ENCODE measurements at places on chromosomes 4 and X. TPM values are rescaled to one million over a fixed set of nuclear protein-coding genes. Genes with fewer than 3 reads are reported as not detected.

Gene TMPRSS11F
- total RNA-seq, result not detected

Gene MAMLD1
- total RNA-seq, result 4.4 TPM

Gene NAA10
- 85.3 TPM for total RNA-seq

Gene NKX6-1
- 89.6 TPM for total RNA-seq

Gene IL15
- 0.98 TPM for total RNA-seq

Gene GAGE2A
- total RNA-seq, result not detected

Data from progenitor cell of endocrine pancreas (in vitro differentiated cells).